Cardiac muscle cell (in vitro differentiated cells and primary cell): ENCODE measurements at places on chromosomes 2 and 18. TPM values are rescaled to one million over a fixed set of nuclear protein-coding genes. Genes with fewer than 3 reads are reported as not detected.

Gene LIMS2
- 23.2 and 32.9 TPM in 2 replicates for total RNA-seq

Gene COL4A3
- total RNA-seq: not detected in 2 replicates

Gene LCT
- total RNA-seq: 0.03 TPM in 1 of 2 replicates, not detected in the other

Gene PROM2
- total RNA-seq: 2.6 and 16.0 TPM in 2 replicates

Gene LYG1
- total RNA-seq: 1.6 TPM in 2 replicates

Gene SLC5A7
- total RNA-seq: 0.04 and 0.06 TPM in 2 replicates

Gene TP53I3
- 25.4 and 55.5 TPM in 2 replicates for total RNA-seq

Gene CYP27C1
- total RNA-seq: 1.5 and 1.6 TPM in 2 replicates

Gene QPCT
- total RNA-seq: 0.33 TPM in 1 of 2 replicates, not detected in the other

- no peak overlapping the region for H3K4me3 ChIP-seq
- no peak overlapping the region for H3K27ac ChIP-seq
- H3K36me3 ChIP-seq: no peaks in the 10 kb centered on the region
These were observed 132.6 kb downstream of the VWC2L start for GRCh38 chr2:214543386-214543955.

- no peaks in the 10 kb centered on the region for H3K4me1 ChIP-seq
- H3K27me3 ChIP-seq: no peaks in the 10 kb centered on the region
- H3K36me3 ChIP-seq: no peaks in the 10 kb centered on the region
- H3K27ac ChIP-seq: no peak overlapping the region
- no peak overlapping the region for H3K4me3 ChIP-seq
These were observed 49.9 kb downstream of the DGKD start for GRCh38 chr2:233404222-233404621.

- no peaks in the 10 kb centered on the region for H3K36me3 ChIP-seq
- H3K4me3 ChIP-seq: no peak overlapping the region
- H3K4me1 ChIP-seq: no peaks in the 10 kb centered on the region
- H3K27me3 ChIP-seq: no peaks in the 10 kb centered on the region
These were observed 76.7 kb downstream of the LAMA3 start for GRCh38 chr18:23765931-23766330.

- H3K4me1 ChIP-seq: no peaks in the 10 kb centered on the region
- peak; percentile 50 for DNase-seq
- no peak overlapping the region for H3K4me3 ChIP-seq
- no peaks in the 10 kb centered on the region for H3K36me3 ChIP-seq
- no peak overlapping the region for H3K27ac ChIP-seq
These were observed 10.3 kb upstream of the FTCDNL1 start for GRCh38 chr2:199861132-199861774.

GRCh38 chr2:239457586-239458445 is 57.0 kb upstream of the HDAC4 start:
- H3K36me3 ChIP-seq: no peaks in the 10 kb centered on the region
- no peak overlapping the region for H3K4me3 ChIP-seq
- no peak overlapping the region for H3K27ac ChIP-seq

DNA sequence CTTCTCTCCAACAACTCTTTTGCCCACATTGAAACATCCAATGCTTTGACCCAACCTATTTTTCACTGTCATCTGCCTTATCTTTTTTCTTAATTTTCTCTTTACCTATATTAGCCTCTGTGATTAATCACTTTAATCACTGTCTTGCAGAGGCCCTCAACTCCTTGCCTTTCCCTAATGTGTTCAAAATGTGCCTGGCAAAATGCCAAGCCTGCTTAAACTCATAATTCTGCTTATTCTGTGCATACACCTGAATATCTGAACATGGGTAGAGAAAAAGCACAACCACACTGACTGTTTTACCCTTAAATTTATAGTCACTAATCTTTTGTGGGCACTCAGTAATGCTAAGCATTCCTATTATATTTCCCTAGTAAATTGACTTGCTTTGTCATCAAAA is 63.0 kb upstream of the GALNT13 start:
- no peak overlapping the region for H3K27ac ChIP-seq
- no peaks in the 10 kb centered on the region for H3K36me3 ChIP-seq
- DNase-seq: no peak

DNA sequence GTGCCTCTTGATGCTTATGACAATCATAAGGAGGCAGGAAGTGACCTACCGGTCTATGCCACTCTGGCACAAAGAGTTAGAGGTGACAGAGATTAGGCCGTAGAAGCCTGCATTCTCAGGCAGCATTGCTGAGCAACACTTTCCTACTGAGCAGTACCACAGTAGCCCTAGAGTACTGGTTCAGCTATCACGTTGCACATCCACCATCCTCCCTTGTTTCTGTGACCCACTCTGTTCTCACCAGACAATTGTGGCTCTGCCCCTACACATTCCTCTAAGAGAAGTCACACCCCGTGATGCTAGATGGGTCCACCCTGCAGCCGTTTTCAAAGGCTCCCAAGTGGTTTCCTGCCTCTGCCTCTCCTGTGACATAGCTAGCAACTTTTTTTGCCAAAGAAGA is 22.6 kb upstream of the SUCLG1 start:
- no peaks in the 10 kb centered on the region for H3K4me1 ChIP-seq
- no peaks in the 10 kb centered on the region for H3K36me3 ChIP-seq
- no peak overlapping the region for H3K4me3 ChIP-seq

DNA sequence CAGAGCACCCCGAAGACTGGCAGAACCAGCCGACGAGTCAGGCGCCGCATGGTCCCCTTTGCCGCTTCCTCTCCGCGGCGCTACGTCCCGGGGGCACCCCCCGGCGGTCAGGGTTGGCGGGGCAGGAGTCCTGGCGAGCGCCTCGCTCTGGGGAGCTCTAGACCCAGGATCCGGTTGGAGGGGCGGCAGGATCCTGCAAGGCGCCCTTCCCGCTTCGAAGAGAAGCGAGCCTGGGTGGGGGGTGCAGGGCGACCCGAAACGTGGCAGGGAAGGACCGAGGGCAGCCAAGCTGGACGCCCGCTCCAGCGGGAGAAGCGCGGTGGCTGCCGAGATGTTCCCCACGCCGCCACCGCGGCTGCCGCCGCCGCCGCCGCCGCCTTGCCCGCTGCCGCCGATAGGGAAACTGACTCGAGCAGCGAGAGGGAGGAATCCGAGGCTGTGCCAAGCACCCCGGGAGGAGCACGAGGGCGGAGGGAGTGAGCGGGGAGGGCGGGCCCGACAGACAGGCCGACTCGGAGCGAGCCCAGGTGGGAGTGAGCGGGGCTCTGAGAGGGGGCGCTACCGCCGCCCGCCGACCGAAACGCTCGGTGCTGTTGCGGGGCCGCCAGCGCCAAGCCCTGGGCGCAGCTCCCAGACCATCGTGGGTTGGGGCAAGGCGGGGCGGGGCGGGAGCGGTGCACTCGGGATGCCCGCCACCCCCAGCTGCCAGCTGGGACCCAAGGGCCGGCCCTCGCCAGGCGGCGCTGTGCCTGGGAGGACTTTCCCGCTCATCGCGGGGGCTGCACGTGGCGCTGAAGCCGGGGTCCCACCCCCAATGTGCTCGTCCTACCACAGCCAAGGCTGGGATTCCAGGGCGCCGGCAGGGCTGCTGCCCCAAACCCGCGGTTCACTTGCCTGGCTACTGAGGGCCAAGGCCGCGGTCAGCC is at the start of gene GALNT14:
Gene GALNT14, minus strand, starts transcription at position 404 of the 926 bp plus-strand sequence. Its CDS starts 354 bp downstream, at position 50.
- H3K27me3 ChIP-seq: peaks cover 70% of the 10 kb centered on the region
- H3K4me3 ChIP-seq: peak within 1 kb of the TSS; percentile 36
- H3K36me3 ChIP-seq: no peaks in the 10 kb centered on the region
- peak; percentile 39 for DNase-seq
- no peak within 1 kb of the TSS for H3K27ac ChIP-seq
- no peaks in the 10 kb centered on the region for H3K4me1 ChIP-seq

DNA sequence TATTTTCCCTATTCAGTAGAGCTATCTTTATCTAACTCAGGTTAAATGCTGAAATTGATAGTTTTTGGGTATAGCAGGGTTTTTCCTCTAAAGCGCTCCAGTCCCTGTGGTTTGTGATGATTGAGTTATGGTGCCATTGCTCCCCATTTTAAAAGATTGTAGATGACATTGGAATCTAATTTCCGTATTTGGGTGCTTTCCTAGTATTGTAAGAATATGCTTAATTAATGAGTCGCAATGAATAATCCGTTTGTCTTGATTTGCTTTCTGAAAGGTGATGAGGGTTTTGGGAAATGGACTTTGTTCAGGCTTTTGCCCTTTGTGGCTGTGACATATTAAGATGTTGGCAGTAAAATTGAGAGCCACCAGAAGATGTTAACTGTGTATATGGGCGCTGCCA is 3.9 kb downstream of the RPS7 start:
- H3K36me3 ChIP-seq: peaks cover 61% of the 10 kb centered on the region
- peak overlapping the region; percentile 19 for H3K27ac ChIP-seq
- H3K4me3 ChIP-seq: no peak overlapping the region
- H3K4me1 ChIP-seq: peaks cover 18% of the 10 kb centered on the region

GRCh38 chr2:5387406-5387805 is 304.8 kb upstream of the SOX11 start:
- DNase-seq: no peak
- H3K27ac ChIP-seq: no peak overlapping the region
- H3K36me3 ChIP-seq: no peaks in the 10 kb centered on the region
- no peaks in the 10 kb centered on the region for H3K4me1 ChIP-seq
- no peak overlapping the region for H3K4me3 ChIP-seq

DNA sequence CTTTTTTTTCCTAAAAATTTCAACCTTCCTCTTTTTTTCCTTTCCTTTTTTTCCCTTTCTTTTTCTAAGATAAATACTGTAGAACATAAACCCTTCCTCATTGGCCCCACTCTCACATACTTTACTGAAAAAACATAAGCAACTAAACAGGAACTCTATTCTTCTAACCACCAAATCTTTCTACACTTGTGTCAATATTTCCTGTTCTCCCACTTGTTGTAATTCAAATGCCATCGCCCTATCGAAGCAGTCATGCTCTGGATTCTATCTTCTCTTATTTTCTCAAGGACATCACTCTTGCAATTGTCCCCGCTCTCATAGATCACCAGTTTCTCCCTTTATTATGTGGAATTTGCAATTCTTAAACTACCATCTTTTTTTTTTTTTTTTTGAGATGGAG is 20.2 kb upstream of the SSB start:
- no peak overlapping the region for H3K4me3 ChIP-seq
- no peaks in the 10 kb centered on the region for H3K36me3 ChIP-seq
- no peak overlapping the region for H3K27ac ChIP-seq

- H3K4me1 ChIP-seq: peaks cover under 1% of the 10 kb centered on the region
- H3K27me3 ChIP-seq: no peaks in the 10 kb centered on the region
- H3K4me3 ChIP-seq: no peak overlapping the region
- no peak for DNase-seq
These were observed 147.6 kb downstream of the THADA start for GRCh38 chr2:43448011-43448821.

DNA sequence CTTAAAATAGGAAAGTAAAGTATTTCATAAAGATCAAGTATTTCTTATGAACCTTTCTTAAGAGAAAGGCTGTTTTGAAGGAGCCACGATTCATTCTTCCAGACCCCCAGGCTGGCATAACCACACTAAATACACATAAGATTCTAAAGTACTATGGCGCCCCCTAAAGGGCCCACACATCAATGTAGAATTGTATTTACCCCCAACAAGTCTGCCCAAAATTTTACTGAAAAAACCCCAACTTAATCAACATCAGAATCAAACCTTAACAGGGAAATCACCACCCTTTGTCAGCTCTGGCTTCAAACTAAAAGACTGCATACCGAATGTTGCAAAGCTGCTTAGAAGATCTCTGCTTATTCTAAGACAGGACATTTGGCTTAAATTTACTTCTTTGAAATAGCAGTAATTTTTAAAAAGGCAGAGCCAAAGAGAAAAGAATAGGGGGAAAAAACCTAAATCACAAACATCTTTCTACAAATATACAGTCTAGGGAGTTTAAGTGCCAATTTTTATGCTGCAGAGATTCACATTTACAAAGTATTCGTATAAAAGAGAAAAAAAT is 20.4 kb upstream of the BCL2 start:
- DNase-seq: peak; percentile 69
- H3K36me3 ChIP-seq: peaks cover 37% of the 10 kb centered on the region
- no peaks in the 10 kb centered on the region for H3K4me1 ChIP-seq

DNA sequence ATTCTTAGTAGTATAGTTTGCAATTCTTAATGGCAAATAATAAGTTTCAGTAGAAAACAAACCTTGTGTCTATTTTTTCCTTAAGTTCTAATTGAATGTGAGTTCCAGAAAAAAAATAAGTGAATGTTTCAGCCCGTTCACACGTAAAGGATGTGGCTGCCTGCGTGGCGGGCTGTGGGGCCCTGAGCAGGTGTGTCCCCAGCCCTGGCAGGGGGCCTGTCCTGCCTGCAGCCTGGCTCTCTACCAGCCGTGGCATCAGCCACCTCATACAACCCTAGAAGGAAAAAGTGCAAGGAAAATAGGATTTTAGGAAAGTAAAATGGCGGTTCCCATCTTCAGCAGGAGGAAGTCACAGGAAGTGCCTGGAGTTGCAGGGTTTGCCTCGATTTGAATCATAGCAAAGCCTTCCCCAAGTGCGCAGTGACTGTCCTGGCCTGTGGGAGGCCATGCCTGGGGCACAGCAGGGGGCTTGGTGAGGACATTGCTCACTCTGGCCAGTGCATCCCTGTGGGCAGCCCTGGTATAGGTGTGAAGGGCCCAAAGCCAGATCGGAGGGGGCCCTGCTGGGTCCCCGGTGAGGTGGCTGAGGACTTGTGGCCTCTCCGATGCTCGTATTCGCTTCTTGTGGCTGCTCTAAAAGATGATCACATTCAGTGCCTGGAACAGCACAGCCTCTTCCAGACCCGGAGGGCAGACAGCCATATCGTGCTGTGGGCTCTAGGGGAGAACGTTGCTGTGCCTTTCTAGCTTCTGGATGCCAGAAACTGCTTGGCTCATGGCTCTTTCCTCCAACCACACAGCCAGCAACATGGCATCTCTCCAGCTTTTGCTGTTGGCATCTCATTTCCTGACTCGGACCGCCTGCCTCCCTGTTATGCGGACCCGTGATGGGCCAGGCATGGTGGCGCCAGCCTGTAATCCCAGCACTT is 12.6 kb downstream of the DTYMK start:
- H3K36me3 ChIP-seq: peaks cover 14% of the 10 kb centered on the region
- no peak for DNase-seq
- no peak overlapping the region for H3K4me3 ChIP-seq
- no peaks in the 10 kb centered on the region for H3K4me1 ChIP-seq
- H3K27ac ChIP-seq: no peak overlapping the region
- H3K27me3 ChIP-seq: no peaks in the 10 kb centered on the region

DNA sequence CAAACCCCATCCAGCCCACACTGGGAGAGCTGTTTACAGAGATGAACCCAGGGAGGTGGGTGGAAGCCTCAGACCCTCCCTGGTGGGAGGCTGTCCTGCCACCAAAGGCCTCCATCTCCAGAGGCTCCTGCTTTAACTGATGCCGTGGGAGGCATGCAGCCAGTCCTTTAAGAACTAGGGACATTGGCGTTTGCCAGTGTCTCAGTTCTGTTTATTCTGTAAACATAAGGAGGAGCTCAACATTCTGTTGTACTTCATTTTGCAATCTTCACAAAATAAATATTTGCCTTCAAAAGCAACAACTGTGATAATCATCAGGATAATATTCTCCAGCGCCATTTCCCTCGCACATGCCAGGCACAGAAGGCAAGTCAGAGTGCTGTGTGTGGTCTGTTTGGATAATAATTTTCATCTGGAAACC is 6.8 kb downstream of the EDAR start:
- H3K27me3 ChIP-seq: no peaks in the 10 kb centered on the region
- no peak overlapping the region for H3K4me3 ChIP-seq
- no peak overlapping the region for H3K27ac ChIP-seq
- H3K4me1 ChIP-seq: no peaks in the 10 kb centered on the region
- no peaks in the 10 kb centered on the region for H3K36me3 ChIP-seq
- DNase-seq: no peak

- no peaks in the 10 kb centered on the region for H3K36me3 ChIP-seq
- H3K4me3 ChIP-seq: no peak overlapping the region
- DNase-seq: no peak
- no peaks in the 10 kb centered on the region for H3K27me3 ChIP-seq
These were observed 401.6 kb downstream of the METTL4 start for GRCh38 chr18:2169656-2170055.
